ENCODE measurements at places on chromosomes 5 and 9.

DNA sequence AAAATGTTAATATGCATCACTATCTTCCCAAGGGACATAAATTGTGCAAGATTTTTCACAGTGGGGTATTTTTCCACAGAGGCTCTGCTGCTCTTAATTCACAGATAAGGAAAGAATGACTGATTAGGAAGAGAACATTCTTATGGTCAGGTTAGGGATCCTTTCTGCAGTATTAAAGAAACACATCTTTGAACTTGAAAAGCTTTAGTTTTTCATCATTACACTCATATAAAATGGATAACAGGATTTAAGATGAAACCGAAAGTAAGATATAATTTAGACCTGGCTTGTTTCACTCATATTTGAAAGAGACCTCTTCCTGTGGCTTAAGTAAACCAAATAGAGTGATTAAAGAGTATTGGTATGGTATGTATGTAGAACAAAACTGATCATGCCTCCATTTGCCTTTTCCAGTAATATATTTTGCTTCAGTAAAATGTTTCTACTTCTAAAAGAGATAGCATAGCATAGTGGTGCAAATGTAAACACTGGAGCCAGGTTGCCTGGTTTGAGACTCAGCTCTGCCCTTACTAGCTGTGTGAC lies 160.0 kb downstream of the PRR16 start:
- no peak for DNase-seq

- no peak for DNase-seq
Observed at GRCh38 chr9:121675969-121676822, 24.8 kb downstream of the DAB2IP start.

- DNase-seq = peak; percentile 34
Observed at GRCh38 chr9:74824654-74825053, 63.1 kb downstream of the TRPM6 start.

DNA sequence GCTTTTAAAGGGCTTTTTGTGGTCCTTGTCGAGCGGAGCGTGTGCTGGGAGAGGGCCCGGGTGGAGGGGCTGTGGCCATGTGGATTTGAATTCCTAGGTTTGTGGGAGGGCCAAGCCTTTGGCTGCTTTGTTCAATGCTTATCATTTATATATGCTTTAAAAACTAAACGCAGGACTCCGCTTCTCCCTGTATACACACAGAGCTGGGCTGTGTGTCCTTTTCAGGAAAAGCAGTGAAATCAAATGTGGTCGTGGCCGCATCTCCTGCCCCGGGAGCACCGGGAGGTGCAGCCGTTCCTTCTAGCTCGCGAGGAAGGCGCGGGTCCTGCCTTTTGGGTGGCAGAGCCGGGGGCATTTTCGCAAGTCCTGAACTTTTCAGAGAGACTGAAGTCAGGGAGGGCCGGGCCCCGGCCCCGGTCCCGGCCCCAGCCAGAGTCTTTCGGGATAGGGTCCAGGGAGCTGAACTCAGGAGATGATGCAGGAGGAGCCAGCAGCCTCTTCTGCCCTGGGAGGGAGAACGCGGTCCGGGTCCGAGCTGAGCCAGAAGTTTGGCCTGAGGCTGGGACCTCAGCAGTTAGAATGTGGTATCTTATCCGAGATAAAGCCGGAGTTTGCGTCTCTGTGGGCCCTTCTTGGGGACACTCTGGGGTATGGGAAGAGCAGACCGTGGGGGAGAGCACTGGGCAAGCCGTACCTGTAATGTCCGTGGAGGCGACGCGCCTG lies 158.8 kb downstream of the C9orf152 start:
- peak; percentile 45 for DNase-seq

DNA sequence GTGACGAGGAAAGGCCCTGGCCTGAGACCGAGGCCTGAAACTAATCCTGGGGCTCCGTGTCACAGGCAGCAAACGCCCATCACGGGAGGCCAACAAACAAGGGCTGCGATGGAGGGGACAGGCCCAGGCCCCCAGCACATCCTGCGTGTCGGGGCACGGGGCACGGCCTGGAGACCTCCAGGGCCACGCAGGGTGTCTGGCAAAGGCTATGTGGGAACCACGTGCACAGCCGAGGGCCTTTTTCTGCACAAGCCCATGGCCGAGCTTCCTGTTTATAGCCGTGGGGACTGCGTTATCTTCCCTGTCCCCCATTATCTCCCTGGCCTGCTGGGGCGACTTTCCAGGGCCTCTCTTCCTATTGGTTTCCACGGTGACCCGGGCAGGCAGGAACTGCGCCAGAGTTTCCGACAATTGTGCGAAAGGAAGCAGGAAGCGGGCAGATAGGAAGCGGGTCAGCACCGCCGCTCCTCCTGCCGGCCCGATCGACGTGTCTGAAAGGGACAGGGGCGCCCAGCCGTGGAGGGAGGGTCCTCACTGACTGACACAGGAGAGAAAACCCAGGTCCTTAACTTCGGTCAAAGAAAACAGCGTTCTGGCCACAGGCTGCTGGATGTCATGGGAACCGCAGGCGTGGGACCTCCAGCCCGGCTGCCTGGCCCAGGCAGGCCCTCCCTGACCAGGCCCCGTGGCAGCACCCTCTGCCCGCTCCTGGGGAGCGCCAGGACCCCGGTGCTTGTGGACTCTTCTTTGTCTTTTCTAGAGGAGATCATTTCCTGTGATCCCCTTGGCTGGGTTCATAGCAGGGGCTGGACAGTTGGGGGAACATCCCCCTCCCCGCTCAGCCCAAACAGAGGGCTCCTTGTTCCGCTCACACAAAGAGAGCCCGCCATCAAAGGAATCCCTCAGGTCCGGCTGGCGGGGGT lies 29.1 kb upstream of the SEC16A start:
- DNase-seq = no peak

DNA sequence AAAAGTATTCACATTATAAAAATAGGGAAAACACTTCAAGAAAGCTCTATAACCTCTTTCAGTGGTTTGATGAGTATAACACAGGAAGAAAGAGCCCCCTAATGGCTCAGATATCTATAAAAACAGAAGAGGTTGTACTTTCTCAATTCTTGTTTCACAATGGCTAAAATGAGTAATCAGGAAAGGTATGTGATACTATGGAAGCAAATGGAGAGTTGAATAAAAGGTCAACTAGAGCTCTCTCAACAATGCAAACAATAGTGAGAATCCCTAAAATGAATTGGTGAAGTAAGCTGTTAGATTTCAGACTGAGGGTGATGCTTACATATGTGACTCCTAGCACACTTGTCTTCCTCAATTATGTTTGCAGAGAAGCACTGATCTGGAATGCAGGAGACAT lies 584.6 kb upstream of the CDH18 start:
- peak; percentile 67 for DNase-seq

GRCh38 chr5:77628840-77629508 lies 9.5 kb downstream of the OTP start:
- DNase-seq = no peak

DNA sequence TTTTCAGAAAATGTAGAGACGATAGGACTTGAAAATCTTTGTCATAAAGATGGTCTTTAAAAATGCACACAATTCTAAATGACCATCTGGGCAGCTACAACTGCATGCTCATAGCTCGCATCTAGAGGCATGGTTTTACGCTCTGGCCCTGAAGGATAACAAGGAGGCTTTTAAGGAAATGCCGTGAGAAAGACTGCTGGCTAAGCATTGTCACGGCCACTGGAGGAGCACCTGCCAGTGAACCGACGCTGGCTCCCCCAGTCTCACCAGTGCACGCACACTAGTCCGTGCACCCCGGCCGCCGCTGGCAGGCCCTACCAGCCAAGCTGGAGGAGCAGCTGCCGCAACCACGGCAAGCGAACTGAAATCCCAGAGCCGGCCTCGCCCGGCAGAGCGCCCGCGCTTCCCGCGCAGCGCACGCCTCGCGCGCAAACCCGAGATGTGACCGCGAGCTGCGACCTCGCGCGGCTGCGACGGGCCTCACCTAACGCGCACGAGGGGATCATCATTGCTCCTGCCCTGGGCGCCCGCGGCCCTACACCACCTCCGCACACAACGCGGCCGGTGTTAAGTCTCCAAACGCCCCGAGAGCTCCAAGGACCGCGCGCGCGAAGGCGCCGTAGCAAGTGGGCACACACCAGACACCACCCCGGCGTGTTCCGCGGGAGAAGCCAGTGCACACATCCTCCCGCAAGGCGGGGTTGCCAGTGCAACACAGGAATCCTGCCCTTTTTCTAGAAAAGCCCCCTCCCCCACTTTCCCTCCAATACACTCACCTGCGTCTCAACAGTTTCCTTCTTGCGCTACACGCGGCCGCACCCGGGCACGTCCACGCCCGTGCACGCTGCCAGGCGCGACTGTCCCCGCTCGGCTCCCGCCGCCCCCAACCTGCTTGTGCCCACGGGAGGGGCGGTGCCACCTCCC lies 5.3 kb downstream of the ELAVL2 start:
- no peak for DNase-seq

- DNase-seq = no peak
Observed at GRCh38 chr5:174147551-174147950, 102.0 kb downstream of the NSG2 start.

DNA sequence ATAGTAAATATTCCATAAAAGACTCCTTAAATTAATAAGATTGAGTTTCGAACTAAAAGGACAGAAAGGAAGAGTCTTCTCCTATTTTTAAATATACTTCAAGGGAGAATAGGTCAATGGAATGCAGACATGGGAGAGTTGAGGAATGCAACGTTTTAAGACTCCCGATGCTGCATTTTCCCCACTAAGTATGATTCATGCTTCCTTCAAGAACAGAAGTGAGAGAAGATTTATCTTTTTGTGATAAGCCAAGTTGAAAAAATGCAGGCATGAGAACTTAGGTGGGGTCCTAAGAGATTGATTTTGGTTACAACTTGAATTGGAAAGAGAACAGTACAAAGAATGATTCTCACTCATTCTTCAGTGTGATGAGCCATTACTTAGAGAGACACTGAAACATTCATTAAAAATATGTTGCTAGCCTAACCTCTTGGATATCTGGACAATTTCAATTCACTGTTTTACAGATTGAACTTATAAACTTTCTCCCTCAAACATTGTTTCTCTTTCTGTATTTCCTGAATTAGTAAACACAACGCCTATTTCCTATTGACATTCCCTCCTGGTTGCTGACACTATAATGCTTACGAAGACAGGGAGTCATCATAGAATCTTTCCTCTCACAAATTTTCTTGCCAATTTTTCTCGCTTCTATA lies 1666.1 kb upstream of the WWC1 start:
- DNase-seq = peak; percentile 23

GRCh38 chr9:90939351-90939750 lies 137.7 kb downstream of the SYK start:
- DNase-seq = no peak

GRCh38 chr9:129875687-129876395 lies 40.6 kb downstream of the USP20 start:
- no peak for DNase-seq

GRCh38 chr5:178661836-178662540 lies 35.1 kb upstream of the CLK4 start:
- no peak for DNase-seq

DNA sequence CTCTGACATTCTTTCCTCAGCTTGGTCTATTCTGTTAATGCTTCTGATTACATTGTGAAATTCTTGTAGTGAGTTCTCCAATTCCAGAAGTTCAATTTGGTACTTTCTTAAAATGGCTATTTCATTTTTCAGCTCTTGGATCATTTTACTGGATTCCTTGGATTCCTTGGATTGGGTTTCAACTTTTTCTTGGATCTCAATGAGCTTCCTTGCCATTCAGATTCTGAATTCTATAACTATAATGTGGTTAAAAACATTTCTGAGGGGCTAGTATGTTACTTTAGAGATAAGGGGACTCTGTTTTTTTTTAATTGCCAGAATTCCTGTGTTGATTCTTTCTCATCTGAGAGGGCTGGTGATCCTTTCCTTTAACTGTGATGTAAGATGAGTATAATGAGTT lies 136.4 kb downstream of the MCTP1 start:
- DNase-seq = no peak

- peak; percentile 40 for DNase-seq
Observed at GRCh38 chr5:13957032-13957645, 12.7 kb upstream of the DNAH5 start.

- no peak for DNase-seq
Observed at GRCh38 chr5:58015175-58015574, 444.7 kb downstream of the PLK2 start.

DNA sequence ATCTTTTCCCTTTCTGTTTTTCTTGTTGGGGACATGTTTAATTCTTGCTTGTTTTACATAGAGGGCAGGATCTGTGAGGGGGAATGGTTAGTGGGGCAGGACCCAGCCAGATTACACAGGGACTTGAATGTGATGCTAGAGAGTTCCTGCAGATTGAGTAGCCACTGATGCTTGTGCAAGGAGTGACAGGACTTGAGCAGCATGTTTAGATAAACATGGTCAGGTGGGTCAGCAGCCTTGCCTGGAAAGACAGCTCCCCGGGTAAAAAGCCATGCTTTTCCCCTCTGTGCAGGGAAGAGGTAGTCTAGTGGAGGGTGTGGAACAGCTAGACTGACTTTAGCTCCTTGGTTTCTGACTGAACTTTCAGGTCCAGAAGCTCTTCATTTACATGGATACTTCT lies 261.2 kb downstream of the AOPEP start:
- DNase-seq = no peak

GRCh38 chr5:74352256-74352655 lies 288.3 kb downstream of the ENC1 start:
- DNase-seq = no peak

DNA sequence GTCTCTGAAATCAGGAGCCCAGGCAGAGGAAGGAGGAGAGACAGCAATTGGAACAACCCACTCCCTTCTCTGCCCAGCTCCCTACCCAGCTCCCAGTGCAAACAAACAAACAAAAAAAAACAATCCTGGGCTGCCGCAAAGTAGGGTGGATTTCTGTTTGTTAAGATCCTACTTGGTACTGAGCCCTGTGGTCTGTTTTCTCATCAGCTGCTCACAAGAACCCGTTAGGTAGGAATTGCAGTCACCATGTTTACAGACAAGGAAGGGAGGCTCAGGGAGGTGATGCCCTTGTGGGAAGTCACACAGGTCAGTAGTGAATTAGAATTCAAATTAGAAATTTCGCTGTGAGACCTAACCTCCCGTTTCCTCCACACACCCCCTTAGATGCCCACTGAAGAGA lies 128.8 kb upstream of the RAD23B start:
- no peak for DNase-seq

DNA sequence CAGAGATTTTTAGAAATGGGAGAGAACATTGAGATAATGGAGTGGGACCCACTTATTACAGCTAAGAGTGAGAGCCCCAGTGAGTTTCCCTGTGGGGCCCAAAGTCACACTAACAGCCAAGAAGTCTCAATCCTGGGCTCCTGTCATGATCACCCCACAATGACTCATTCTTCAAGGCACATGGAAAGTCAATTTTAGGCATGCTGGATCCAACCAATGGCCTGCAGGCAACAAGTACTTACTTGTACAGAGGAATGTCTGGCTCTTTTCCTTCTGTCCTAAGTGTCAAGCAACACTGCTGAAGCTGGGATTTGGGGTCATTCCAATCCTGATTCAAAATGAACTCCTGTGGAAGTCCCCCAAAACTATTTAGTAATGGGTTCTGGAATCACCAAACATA lies 123.1 kb downstream of the DROSHA start:
- DNase-seq = no peak

Data from muscle of back (tissue), 13 donors.